ENCODE measurements at places on chromosomes 1 and 21. TPM values are rescaled to one million over a fixed set of nuclear protein-coding genes. Genes with fewer than 3 reads are reported as not detected.

DNA sequence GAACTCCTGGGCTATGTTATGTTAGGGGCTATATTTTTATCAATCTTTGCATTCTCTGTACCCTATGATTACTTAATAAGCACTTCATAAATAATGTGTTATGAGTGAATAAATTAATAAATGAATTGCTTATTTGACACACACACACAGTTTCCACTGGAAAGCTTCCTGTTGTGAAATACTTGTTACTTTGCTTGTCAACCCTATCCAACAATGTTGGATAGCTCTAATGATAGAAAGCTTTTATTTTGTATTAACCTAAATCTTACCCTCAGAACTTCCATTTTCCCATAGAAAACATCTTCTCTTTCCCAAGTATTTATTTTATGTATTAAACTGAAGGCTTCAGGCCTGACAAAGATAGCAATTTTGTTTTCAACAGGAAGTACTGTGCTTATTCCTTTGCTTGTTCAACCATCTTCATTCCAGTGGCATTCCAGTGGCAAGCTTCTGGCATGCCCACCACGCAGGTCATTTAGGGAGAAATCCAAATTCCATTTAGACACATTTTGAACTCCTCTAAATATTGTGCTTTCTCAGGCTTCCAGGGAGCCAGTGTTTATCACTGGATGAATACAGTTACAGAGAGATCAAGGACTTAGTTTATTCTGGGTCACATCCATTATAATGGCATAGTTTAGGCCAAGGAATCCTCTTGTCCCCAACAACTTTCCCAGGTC is 134.4 kb downstream of the TGFB2 start:
- peak overlapping the region; percentile 77 for H3K27ac ChIP-seq
- H3K27me3 ChIP-seq: no peaks in the 10 kb centered on the region
- H3K4me1 ChIP-seq: peaks cover 36% of the 10 kb centered on the region
- H3K36me3 ChIP-seq: no peaks in the 10 kb centered on the region
- no peak overlapping the region for H3K4me3 ChIP-seq

DNA sequence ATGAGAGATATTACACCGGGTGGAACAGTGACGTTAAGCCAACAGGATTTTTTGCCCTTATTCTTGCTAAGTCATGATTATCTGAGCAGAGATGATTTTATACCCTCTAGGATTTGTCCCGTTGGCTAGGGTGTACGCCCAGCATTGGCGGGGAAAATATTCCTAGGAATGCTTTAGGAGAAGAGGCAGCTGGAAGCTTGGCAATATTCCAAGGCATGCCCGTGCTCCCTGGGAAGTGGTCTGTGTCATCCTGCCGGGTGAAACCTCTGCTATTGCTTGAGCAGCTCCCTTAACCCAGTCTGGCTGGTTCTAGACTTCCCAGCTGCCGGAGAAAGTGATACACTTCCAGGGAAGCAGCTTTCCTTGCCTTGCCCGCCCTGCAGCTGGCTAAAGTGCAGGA is 16.2 kb downstream of the CHRNB2 start:
- H3K4me1 ChIP-seq: no peaks in the 10 kb centered on the region
- H3K4me3 ChIP-seq: no peak overlapping the region
- H3K27me3 ChIP-seq: no peaks in the 10 kb centered on the region
- H3K36me3 ChIP-seq: peaks cover 36% of the 10 kb centered on the region
- no peak for DNase-seq
- no peak overlapping the region for H3K27ac ChIP-seq

DNA sequence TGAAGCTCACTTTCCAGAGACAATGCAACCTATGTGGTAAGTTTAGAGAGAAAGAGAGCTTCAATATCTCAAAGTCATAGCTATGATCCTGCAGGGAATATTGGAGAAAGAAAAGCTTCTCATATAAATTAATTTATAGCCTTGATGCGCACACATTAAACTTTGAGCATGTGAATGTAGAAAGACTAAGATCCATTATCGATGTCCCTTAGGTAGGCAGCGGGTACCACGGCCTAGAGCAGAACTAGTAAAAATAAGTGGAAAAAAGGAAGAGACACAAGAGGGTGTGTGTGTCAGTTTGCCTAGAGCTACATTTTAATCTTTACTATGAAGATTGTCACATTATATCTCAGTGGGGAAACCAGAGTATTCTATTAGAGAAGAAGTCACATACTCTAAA is 685.6 kb downstream of the AMY1C start:
- no peak overlapping the region for H3K27ac ChIP-seq
- DNase-seq: no peak
- no peaks in the 10 kb centered on the region for H3K27me3 ChIP-seq
- H3K4me3 ChIP-seq: no peak overlapping the region
- no peaks in the 10 kb centered on the region for H3K4me1 ChIP-seq

DNA sequence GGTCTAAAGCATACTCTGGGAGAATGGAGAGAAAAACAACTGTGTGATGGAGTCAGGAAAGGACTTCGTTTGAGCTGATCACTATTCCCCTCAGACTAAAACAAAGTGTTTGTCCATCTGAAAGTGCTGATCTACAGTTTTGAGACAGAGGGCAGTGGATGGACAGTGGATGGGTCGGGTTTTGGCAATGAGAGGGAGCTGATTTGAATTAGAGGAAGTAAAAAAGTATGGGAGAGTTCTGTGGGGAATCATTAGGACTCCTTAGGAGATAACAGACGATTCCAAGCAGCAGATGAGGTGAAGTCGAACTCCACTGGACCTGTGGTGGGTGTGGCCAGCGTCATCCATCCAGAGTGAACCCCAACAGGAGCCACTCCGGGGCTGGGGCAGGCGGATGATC is 62.3 kb downstream of the PTGS2 start:
- DNase-seq: no peak
- no peak overlapping the region for H3K4me3 ChIP-seq
- no peaks in the 10 kb centered on the region for H3K4me1 ChIP-seq
- no peaks in the 10 kb centered on the region for H3K27me3 ChIP-seq
- H3K36me3 ChIP-seq: no peaks in the 10 kb centered on the region
- no peak overlapping the region for H3K27ac ChIP-seq

GRCh38 chr1:197798492-197798891 is 23.2 kb upstream of the DENND1B start:
- H3K27me3 ChIP-seq: no peaks in the 10 kb centered on the region
- no peak overlapping the region for H3K27ac ChIP-seq
- no peak for DNase-seq

The SPRR2E gene
- not detected for total RNA-seq

DNA sequence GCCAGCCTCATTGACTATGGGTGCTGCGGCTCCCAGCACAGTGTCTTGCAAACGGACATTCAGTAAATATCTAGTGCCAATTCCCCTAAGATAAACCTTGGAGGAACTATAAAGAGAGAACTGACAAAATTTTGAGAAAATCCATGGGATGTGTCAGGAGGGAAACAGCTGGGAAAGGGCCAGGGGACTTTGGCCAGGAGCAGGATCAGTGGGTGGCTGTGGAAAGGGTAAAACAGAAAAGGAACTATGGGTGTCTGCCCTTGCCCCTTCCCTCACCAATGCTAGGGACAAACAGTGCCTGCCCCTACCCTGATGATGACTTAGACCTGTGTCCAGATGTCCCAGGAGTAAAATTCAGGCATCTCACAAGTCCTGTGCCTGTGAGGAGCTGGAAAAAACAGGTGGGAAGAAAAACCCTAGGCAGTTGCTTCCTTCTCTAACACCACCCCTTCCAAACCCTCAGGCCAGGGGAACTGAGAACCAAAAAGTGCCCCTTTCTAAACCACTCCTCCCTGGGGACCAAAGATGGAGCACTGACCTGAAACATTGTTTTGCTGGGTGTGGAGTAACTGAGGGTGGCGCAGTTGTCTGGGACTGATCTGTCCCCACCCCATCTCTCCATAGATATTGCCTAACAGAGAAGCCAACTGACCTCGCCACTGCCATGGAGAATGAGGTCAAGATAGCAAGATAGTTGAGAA is 22.1 kb upstream of the IFNAR2 start:
- H3K4me3 ChIP-seq: no peak overlapping the region
- H3K27me3 ChIP-seq: no peaks in the 10 kb centered on the region
- no peak overlapping the region for H3K27ac ChIP-seq
- H3K36me3 ChIP-seq: no peaks in the 10 kb centered on the region
- peaks cover 11% of the 10 kb centered on the region for H3K4me1 ChIP-seq
- DNase-seq: no peak

DNA sequence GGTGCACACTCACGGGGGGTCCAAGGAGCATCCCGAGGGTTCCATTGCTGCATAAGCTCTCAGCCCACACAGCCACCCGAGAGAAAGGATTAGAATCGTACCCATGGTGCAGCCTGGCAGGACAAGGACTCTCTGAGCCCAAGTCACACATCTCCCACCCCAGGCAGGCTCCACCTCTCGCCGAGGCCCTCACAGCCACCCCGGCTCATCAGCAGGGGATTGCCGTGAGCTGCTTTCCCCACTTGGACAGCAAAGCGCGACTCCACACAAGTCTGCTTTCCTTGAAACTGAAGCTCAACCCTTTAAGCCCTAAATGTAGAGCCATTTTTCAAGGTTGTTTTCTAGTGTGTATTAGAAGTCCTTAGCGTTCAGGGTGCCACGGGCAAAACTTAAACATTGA is 306.4 kb upstream of the VAMP3 start:
- no peak overlapping the region for H3K4me3 ChIP-seq
- DNase-seq: no peak
- peaks cover 71% of the 10 kb centered on the region for H3K27me3 ChIP-seq
- H3K27ac ChIP-seq: no peak overlapping the region
- H3K36me3 ChIP-seq: no peaks in the 10 kb centered on the region

GRCh38 chr1:174815036-174815435 is 184.7 kb upstream of the CACYBP start:
- H3K36me3 ChIP-seq: no peaks in the 10 kb centered on the region
- 0 out of 2 replicates have a peak overlapping the region, but pooled peaks have one; percentile 41 for H3K27ac ChIP-seq
- H3K27me3 ChIP-seq: no peaks in the 10 kb centered on the region
- H3K4me1 ChIP-seq: peaks cover 20% of the 10 kb centered on the region
- H3K4me3 ChIP-seq: no peak overlapping the region

The AMY1B gene
- not detected for total RNA-seq

DNA sequence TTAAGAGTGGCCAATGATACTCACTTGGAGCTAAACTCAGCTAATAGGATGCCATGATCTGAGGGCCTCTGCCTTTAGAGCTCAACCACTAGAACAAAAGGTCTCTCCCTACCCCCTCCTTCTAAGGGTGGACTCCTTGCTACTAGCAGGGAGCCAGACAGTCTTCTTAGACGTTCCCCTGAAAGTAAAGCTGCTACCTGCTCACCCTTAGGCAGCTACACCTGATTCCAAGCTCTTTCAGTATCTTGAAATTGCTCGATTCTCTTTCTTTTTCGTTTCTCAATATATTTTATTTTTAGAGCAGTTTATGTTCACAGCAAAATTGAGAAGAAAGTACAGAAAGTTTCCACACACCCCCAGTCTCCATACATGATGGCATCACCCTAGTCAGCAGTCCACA is 112.6 kb upstream of the KCNJ15 start:
- no peaks in the 10 kb centered on the region for H3K36me3 ChIP-seq
- H3K27ac ChIP-seq: no peak overlapping the region
- DNase-seq: no peak
- no peak overlapping the region for H3K4me3 ChIP-seq

DNA sequence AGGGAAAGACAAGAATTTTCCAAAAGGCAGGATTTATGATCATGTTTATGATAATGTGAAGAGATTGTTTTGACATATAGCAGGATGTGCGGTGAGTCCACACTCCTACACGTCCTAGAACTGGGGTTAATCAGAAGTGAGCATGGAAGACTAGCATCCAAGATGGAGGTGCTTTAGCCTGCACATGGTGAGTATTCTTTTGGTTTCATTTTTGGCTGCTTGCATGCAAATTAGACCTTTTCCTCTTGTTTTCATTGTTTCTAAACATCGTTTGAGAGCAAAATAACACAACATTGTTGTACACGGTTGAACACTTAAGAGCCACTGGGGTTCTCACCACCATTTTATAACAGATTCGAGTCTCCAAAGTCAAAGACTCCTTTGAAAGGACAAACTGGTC is 14.9 kb upstream of the GUK1 start:
- no peak for DNase-seq
- no peak overlapping the region for H3K27ac ChIP-seq
- no peaks in the 10 kb centered on the region for H3K4me1 ChIP-seq
- no peak overlapping the region for H3K4me3 ChIP-seq
- no peaks in the 10 kb centered on the region for H3K27me3 ChIP-seq

The TSNAX gene
- total RNA-seq: 23.5 TPM

DNA sequence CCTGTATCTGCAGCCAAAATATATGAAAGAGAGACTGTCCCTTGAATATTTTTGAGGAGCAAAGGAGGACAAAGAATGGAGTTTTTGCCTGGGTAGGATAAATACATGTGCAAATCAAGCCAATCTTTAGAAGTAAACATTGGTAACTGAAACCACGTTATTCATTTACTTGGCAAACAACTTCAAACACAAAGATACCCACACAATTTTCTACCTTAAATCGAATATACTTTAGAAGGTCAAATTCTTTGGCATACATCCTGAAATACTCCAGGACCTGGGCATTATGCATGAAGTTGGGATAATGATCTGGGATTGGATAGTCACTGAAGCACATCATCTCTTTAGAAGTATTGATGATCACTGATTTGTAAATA is 9.6 kb downstream of the FMO5 start:
- DNase-seq: no peak
- no peak overlapping the region for H3K27ac ChIP-seq
- H3K27me3 ChIP-seq: no peaks in the 10 kb centered on the region
- no peaks in the 10 kb centered on the region for H3K36me3 ChIP-seq
- no peaks in the 10 kb centered on the region for H3K4me1 ChIP-seq
- H3K4me3 ChIP-seq: no peak overlapping the region

GRCh38 chr1:43446881-43447835 is 6.6 kb downstream of the HYI start:
- H3K27me3 ChIP-seq: no peaks in the 10 kb centered on the region
- peaks cover 11% of the 10 kb centered on the region for H3K36me3 ChIP-seq
- DNase-seq: no peak
- no peaks in the 10 kb centered on the region for H3K4me1 ChIP-seq
- no peak overlapping the region for H3K27ac ChIP-seq

Data from PC-9 (cell line).